ENCODE measurements at places on chromosomes 3 and 15.

DNA sequence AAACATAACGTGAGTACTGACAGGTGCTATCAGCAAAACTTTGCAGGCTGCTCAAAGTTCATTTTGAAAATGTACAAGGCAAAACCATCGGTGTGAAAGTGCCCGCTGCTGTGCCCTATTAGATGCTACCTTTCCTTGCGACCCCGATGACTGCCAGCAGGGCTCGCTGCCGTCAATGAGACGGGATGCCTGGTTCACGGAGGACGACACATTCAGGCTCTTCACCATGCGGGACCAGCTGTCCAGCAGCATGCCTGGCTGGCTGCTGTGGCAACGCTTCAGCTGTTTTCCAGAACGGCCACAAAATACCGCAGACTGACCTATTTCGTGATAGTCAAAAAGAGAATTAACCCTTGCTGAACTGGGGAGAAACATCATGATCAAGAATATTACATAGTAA is 92.7 kb upstream of the OCA2 start:
- no peak for DNase-seq

- DNase-seq: peak; percentile 15
Measured at GRCh38 chr3:119628816-119629445, 31.2 kb downstream of the PLA1A start.

GRCh38 chr3:76300746-76301145 is 515.4 kb upstream of the ZNF717 start:
- no peak for DNase-seq

- DNase-seq: no peak
Measured at GRCh38 chr3:189842681-189843602, 211.8 kb downstream of the TP63 start.

- no peak for DNase-seq
Measured at GRCh38 chr3:23706111-23706510, 99.6 kb upstream of the UBE2E1 start.

DNA sequence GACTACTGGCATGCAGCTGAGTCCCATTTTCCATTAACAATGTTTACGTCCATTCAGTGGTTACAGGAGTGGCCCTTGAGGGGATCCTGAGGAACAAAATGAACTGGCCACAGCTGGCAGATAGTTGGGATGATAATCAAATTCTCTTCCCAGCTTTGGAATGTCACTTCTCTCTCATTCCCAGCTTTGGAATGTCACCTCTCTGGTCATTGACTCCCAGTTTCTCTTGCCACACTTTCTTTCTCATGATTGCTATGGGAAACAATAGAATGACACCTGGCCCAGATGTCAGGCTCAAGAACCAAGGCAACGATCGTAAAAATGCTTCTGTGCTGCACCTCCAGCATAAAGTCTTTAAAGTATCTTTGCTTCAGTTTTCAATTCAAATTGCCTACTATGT is 34.0 kb downstream of the ATP13A4 start:
- no peak for DNase-seq

DNA sequence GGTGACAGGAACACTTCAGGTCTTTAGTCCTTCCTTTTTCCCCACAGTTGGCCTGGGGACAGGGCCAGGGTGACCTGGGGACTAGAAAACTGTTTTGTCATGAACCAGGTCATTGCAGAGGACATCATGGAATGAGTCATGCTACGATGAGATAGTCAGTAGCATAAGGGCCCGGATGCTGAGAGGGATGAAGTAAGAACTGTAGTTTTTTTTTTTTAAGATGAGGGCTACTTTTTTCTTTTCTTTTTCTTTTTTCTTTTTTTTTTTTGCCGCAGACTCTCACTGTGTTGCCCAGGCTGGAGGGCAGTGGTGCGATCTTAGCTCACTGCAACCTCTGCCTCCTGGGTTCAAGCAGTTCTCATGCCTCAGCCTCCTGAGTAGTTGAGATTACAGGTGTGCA is 8.0 kb downstream of the MAP2K5 start:
- no peak for DNase-seq

- no peak for DNase-seq
Measured at GRCh38 chr3:27319847-27320526, 49.2 kb downstream of the NEK10 start.

GRCh38 chr15:91939403-91939831 is 85.9 kb downstream of the SLCO3A1 start:
- DNase-seq: no peak

DNA sequence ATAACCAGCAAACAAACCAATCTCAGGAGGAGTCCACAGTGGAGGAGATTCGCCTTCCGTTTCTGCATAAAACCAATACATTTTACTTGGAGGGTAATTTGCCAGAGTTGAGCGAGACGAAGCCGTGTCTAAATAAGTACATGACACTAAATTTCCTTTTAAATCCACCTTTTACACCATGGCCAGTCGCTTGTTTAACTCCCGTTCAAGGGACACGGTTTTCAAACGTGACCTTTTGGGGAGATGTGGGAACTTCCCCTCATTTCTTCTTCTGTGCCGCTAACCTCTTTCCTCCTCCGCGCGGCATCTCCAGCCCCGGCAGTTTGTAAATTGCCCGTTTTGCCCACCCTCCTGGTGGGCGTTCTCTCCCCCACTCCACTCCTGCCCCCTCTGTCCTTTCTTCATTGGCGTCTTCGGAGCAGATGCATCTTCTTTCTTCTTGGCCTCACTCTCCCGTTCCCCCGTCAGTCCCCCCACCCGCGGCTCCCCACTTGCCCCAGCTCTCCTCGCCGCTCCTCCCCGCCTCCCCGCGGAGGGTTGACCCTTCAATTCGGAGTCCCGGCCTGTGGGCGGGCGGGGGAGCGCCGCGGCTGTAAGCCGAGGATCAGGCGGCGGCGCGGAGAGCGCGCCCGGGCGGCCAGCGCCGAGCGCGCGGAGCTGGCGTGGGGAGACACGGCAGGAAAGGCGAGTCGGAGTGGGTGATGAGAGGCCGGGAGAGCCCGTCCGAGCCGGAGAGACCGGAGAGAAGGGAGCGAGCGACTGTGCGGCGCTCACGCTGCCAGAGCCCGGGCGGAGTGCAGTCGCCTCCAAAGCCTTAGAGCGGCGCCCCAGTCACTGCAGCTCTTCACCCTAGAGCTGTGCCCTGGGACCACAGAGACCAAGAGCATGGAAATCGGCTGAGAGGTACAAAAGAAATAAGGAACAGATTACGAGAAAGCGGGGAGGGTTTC is at the start of gene NLGN1:
NLGN1 (plus strand) TSS at position 584 of the 950 bp plus-strand sequence.
- DNase-seq: no peak

DNA sequence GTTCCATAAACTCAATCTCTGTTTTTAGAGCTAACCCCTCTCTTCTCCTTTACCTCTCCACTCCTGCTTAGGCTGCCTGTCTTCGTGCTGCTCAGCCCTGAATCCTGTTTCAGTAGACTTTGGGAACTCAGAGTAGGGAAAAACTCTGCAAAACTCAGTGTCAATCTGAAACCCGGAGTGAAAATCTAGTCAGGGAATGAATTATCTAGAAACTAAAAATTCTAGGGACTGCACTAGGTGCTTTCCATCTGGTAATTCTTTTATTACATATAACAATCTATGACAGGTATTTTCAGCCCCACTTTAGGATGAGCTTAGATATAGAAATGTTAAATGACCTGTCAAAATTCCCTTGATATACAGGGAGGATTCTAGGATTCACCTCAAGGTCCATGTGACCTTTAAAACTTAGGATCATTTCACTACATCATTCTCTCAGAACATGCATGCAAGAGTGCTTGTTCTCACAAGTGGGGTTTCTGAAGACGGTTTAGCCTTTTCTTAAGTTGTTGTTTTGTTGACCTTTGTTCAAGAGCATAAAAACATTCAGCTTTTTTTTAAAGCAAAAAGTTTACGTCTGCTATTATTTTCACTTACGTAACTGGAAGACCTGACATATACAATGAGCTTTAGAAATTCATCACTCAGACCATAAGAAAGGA is 108.2 kb upstream of the MBNL1 start:
- no peak for DNase-seq

- DNase-seq: no peak
Measured at GRCh38 chr3:84318273-84318809, 640.4 kb upstream of the CADM2 start.

DNA sequence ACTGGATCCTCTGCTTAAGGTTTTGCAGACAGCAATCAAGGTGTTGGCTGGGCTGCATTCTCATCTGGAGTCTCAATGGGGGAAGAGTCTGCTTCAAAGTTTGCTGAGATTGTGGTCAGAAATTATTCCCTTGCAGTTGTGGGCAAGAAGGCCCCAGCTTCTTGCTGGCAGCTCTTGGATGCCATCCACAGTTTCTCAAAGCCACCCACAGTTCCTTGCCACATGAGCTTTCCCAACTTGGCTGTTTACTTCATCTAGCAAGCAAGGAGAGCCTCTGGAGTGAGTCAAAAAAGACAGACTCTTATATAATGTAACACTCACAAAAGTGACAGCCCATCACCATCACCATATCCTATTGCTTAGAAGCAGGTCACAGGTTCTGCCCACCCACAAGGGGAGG is 62.1 kb upstream of the ABHD2 start:
- DNase-seq: no peak

DNA sequence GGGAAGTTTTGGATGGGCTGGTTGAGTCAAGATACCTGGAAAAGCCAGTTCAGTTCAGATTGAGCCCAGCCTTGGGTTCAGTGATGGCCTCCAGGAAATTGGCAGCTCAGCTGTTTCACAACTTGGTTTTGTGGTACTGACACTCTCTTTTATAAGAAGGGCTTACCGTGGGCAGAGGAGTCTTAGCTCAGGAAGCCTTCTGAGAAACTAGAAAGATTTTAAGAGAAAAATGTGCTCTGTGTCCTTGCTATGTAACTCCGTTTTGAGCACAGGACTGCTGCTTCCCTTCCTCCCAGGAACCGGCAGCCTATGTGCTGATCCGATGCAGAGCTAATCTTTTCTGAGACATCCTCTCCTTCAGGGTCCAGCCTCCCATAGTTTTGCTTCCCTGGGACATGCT is 46.6 kb upstream of the RASGRP1 start:
- DNase-seq: no peak

DNA sequence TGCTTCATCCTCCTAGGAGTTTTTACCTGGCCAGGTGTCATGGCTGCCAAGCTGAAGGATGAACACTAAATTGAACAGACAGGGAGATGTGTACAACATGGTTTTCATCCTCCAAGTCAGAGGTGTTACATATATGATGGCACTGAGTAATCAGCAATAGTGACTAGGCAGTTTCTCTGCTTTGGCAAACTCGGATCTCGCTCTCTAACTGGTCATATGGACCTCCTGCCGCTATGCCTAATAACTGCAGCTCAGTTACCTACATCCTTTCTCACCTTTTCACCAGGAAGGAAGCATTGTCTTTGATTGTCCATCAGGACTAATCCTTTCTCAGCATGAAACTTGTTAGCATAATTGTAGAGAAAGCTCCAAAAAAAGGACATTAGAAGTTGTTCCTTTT is 175.9 kb upstream of the PLSCR5 start:
- DNase-seq: no peak

DNA sequence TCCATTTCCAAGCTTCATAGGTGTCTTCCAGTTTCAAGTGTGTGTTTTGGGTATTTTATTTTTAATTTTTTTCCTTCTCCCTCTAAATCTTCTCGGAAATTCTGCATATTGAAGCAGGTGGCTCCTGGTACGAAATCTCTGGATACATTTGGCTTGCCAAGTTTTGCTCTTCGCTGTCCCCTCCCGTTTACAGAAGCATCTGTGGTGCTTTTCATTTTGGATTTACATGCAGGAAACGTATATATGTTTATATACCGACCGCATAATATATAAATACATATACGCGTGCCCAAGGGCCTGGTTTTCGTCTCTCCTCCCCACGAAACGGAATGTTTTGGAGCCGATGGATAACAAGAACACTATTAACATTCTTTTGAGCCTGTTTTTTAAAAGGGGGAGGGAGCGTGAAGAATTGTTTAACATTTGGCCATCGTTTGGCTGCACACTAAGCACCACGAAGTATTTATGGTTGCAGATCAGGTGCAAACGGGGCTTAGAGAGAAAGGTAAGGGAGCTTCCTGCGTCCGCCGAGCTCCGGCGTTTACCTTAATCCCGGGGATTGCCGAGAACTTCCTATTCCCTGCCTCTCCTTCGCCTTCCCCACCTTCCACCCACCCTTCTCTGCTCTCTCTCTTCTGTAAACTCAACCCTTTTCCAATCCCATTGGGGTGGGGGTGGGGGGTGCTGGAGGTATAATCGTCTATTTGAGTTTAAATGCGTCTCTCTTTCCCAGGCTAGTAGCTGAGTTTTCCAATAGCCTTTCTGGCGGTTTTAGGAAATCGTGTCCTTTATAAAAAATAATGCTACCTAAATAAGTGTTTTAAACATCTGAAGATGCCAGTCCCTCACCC is 1.1 kb upstream of the NLGN1 start:
- DNase-seq: no peak

- peak; percentile 51 for DNase-seq
Measured at GRCh38 chr15:77634266-77634962, 1.7 kb upstream of the LINGO1 start.

DNA sequence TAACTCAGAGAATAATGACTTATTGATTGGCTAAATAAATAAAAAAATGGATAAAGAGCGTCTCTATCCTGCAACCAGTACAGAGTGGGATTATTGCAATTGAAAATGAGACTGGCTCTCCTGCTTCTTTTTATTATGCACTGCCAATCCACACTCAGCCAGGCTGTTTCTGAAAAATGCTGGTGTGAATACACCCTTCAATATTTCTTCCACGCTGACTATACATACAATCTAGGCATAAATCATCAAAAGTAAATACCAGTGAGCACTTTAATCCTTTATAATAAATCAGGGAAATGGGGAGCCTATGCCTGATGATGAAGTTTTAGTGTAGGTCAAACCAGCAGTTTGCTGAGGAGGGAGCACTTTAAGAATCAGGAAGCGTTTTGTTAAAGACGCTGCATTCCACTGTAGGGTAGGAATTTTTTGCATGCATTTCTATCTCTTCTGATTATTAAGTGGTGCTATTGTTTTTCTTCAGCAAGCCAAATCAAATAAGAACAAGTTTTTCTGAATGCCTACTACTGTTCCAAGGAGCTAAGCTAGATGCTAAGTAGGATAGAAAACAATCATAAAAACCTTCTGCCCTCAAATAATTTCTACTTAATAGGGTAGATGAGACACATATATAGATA is 781.5 kb downstream of the TBL1XR1 start:
- no peak for DNase-seq

DNA sequence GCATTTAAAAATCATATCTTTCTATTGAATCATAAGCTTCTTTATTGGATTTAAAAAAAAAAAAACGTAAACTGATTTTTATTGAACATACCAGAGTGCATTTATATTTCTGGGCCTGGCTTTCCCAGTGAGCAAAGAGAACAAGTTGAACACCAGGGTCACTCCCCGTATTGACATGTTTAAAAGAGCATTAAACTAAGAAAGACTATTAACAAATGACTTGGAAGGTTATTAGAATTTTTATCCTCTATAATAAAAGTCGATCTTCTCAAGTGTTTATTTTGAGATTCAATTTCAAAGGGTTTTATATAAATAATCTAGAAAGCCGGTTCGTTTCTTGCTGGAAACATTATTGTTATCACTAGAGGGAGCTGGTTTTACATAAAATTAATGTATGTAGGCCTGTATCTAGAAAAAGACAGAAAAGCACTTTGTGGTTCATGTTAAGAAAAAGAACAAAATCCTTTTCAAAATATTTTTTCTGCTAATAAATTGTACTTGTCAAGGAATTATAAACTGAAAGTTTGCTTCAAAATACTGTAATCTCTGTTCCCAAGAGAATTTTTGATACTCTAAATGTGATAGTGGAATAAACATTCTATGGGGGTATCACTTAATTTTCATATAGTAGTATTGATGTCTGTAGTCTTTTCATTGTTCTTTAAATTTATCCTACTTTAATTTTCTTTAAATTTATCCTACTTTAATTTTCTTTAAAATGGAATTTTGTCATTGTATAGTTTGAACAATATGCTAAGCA is 321.8 kb upstream of the MME start:
- no peak for DNase-seq

- DNase-seq: no peak
Measured at GRCh38 chr3:43641306-43642114, 19.7 kb upstream of the ANO10 start.

- DNase-seq: no peak
Measured at GRCh38 chr15:59687836-59688235, 1.3 kb downstream of the BNIP2 start.

Measured in CD8-positive, alpha-beta T cell (primary cell).